ENCODE measurements at places on chromosomes 11 and 22. TPM values are rescaled to one million over a fixed set of nuclear protein-coding genes. Genes with fewer than 3 reads are reported as not detected.

The GGT5 gene
- 9.9 TPM for total RNA-seq

The MMP27 gene
- total RNA-seq = not detected

The HTR3A gene
- total RNA-seq = not detected

The PHF21B gene
- total RNA-seq = not detected

The POLR3H gene
- total RNA-seq = 18.8 TPM

The TMEM9B gene
- total RNA-seq = 62.0 TPM

The KRTAP5-1 gene
- total RNA-seq = not detected

The ADAMTS8 gene
- 0.28 TPM for total RNA-seq

The EI24 gene
- 176 TPM for total RNA-seq
